Activated CD4-positive, alpha-beta T cell treated with anti-CD3 and anti-CD28 coated beads, Interleukin-10, Interleukin-2, amounts not matched to agents 100 ng/mL and 50 ng/mL, durations not matched to agents 16 hours and 8 hours (primary cell): ENCODE measurements at places on chromosomes 11 and 22.

DNA sequence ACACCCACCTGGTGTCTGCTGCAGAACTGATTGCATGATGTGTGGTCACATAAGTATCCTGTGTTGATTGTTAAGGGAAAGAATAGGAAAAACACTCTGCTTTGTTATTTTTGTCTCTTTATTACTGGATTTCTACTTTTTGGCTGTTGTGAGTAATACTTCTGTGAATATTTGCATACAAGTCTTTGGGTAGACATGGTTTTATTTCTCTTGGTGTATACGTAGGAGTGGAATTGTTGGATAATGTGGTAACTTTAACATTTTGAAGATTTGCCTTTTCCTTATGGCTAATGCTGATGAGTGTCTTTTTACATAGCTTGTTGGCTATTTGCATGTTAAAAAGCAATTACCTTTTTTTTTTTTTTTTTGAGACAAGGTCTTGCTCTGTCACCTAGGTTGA lies 13.1 kb downstream of the PPP6R3 start:
- DNase-seq = no peak

GRCh38 chr11:111463276-111463675 lies 48.9 kb downstream of the BTG4 start:
- DNase-seq = no peak

- no peak for DNase-seq
Measured at GRCh38 chr11:79617561-79617960, 176.7 kb upstream of the TENM4 start.

DNA sequence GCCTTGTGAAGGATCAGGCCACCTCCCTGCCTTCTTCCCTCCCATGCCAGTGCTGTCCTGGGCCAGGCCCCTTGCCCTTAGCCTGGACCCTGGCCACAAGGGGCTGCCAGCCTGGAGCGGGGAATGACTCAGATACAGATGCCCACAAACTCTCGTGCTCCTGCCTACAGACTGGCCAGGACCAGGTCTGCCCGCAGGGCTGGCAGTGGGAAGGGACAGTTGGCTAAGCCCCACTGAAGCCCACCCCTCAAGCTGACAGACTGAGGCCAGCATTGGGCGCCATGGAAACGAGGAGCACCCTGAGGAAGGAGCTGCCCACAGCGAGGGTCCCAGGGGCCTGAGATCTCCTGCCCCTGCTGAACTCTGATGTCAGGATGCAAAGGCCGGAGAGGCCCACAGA lies 14.1 kb downstream of the SCUBE1 start:
- no peak for DNase-seq

GRCh38 chr11:83019888-83020579 lies 51.7 kb downstream of the RAB30 start:
- no peak for DNase-seq

DNA sequence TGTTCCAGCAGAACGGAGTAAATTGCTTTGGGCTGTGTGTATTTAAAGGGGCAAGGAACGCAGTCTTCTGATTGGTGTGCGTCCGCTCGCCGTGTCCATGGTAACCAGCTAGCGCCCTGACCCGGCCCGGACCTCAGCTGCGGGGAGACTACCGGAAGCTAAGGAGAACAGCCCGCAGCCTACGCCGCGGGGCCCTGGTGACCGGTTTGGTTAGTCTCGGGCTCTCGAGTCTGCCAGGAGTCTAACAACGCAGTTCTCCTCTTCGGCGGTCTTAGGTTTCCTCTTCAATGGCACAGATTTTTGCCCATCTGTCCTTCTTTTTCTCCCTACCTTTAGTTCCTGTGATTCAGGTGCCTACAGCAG lies 3.5 kb upstream of the OR56A3 start:
- no peak for DNase-seq

DNA sequence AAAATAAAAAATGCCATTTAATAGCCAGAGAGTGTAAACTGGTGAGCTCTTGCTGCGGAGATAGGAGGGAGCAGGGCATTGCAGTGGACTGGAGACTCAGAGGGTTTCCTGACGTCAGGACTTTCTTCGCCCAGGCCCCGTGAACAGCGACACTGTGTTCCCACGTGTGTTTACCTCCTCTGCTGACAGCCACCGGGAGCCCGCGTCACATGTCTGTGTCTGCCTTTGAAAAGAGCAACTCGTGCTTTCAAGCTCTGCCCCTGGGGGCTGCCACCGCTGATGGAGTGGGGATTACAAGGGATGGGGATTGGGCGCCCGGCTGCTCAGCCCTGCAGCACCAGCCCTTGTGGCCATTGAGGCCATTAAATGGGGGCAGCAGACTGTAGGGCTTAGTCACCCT lies 3.3 kb downstream of the TANGO2 start:
- DNase-seq = no peak

DNA sequence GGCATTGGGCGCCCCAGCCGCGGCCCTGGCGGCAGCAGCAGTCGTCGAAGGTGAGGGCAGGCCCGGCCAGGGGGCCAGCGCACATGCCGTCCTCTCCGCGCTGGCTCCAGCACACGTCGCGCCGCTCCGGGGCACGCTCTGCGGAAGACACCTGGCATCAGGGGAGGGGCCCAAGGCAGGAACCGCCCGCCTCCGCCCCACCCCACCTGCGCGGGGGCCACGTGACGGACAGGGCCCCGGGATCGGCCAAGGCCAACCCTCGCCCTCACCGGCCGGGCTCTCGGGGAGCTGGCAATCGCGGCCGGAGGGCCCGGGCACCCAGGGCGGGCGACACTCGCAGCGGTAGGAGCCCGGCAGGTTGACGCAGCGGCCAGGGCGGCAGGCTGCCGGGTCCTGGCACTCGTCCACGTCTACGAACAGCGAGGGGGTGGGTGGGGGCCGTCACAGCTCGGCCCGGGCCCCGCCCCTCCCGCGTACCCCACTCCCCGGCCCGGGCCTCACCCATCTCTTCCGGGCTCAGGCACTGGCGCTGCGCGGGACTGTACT lies 14.9 kb downstream of the SCYL1 start:
- no peak for DNase-seq

GRCh38 chr11:83219095-83219494 lies 25.6 kb downstream of the ANKRD42 start:
- DNase-seq = no peak

DNA sequence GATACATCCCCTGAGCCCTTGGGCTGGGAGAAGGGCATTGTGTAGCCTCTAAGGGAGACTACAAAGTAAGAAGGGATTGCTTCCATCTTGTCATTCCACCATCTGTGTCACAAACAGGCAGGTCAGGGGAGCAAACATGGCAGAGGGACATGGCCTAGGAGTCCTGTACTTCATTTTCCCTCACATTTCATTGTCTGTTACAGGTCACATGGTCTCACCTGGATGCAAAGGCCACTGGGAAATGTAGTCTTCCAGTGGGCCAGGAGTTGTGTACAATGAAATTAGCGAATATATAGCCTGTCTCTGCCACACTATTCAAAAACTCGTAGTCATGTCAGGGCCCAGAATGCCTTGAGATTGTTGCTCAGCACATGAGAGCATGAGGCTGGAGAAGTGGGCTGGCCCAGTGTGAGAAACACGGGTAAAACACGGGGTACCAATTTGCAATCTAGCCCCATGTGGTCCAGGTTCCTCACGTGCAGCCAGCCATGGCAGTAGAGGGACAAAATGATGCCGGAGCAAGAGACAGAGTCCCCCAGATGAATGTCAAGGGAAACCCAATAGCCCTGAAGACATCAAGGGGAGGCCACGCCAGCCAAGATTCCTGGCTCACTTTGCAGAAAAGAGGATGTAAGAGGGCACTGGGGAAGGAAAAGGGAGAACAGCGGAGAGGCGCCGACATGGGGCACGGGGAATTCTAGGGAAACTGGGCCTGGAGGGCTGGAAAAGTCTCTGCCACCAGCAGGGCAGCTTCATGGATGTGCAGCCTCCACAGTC lies 47.7 kb upstream of the EMID1 start:
- no peak for DNase-seq

DNA sequence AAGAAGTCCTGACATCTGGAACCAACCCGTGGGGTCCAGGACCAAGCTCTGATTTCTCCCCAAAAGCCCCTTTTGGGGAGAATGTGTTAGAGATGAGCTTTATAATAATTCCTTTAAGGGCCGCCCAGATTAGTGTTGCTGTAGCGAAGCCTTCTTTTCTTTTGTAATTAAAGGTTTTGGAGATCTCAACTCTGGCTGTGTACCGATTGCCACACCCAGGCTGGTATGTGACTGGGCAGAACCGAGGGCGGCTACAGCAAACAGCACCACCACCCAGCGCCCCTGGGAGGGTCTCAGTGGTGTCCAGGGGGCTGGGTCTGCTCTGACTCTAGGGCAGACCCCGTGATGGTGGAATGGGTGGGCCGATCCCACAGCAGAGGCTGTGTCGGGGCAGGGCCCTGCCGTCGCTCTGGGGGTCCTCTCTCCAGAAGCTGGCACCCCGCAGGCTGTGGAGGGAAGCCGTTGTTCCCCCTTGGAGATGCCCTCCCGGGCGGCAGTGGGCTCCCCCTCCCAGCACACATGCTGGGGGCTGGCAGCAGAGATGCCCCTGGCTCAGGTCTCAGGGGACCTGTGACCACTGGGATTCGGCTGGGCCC lies 31.0 kb downstream of the TPCN2 start:
- DNase-seq = no peak

DNA sequence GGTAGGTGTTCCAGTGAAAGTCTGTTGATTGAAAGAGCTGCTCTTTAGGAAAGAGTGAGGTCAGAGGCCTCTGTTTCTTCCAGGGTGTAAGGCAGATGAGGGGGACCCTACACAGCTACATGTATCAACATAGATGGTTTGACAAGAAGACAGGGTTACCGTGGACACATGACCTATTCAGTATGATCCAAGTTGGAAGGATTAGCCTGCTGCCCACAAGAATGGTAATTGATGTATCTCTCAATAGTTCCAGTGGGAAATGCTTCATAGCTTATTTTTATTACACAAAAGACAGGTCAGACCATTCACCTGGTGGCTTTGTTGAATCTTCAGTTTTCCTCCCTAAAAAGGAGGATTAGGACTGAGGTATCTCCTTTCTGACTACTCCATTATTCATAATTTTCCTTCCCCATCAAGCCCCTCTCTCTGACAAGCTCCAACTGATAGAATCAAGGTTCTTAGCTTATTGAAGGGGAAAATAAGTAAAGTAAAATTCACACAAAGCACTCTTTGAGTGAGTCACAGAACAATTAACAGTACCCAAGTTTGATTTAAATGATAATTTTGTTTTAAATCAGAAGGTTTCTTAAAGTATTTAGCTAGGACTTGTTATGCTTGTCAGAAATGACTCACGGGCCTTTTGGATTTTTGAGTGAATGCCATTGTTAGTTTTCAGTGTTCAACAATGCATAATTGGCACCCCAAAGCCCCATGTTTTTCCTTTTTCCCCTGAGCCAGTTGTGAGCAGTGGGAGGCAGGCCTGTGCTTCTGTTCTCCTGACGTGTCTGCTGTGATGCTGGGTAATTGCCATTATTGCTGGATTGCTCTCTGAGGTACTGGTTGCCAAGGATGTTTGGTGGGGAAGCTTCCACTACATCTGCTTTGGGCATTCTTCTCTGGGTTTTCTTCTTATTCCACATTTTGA lies 373.2 kb downstream of the DDX10 start:
- no peak for DNase-seq

DNA sequence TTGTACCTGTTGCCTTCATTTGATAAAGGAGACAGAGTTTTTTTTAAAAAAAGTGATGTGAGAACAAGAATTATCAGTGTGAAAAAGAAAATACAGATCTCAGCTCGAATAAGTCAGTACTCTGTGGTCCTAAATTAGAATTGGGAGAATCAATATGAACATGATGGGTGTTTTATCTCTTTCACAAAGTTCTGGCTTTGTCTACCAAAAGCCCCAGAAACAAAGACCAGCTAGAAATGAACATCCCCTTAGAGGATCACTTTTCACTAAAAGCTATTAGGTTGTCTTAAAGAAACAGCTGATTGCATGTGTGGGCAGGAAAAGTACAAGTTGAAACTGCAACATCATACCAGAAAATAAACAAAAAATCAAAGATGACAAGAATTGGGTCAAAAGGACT lies 8.4 kb upstream of the ST14 start:
- no peak for DNase-seq

GRCh38 chr11:13238879-13239514 lies 38.6 kb upstream of the BMAL1 start:
- peak; percentile 55 for DNase-seq

DNA sequence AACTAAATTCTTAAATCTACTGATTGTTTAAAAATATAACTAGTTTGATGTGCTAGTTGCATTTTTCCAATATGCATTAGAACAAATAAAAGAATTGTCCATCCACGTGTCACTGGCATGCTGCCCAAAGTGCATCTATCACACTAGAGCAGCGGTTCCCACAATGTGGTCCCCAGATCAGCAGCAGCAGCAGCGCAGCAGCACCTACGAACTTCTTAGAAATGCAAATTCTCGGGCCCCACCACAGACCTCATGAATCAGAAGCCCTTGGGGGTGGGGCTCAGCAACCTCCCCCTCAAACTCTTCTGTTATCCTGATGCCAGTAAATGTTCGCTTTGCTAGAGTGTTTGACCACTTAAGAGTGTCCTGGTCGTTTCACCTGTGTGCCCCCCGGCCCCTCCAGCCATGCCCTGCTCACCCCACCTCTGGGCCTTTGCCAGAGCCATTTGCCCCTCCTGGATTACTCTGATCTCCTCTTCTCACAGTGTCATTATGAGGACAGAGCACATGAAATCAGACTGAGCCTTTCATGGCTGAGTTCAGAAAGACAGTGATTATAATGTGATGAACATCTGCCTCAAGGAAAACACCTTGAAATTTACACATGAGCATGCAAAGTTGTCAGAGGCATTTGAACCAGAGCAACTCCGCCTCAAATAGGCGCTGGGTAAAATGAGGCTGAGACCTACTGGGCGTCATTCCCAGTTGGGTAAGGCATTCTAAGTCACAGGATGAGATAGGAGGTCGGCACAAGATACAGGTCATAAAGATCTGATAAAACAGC lies 12.6 kb upstream of the VSIG10L2 start:
- DNase-seq = no peak

DNA sequence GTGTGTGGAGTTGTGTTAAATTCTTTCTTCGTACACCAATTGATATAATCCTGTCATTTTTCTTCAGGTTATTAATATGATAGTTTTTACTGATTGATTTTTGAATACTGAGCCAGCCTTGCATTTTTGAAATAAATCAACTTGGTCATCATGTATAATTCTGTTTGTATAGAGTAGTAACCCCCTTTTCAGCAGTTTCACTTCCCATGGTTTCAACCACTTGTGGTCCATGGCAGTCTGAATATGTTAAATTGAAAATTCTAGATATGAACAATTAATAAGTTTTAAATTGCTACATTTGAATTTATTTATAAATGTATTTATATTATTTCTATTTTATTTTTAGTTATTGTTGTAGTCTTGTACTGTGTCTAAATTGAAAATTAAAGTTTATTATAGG lies 32.6 kb downstream of the MS4A6A start:
- no peak for DNase-seq

GRCh38 chr11:31218847-31219246 lies 150.7 kb downstream of the DCDC1 start:
- DNase-seq = no peak
